ENCODE measurements at places on chromosomes 1 and 21.

DNA sequence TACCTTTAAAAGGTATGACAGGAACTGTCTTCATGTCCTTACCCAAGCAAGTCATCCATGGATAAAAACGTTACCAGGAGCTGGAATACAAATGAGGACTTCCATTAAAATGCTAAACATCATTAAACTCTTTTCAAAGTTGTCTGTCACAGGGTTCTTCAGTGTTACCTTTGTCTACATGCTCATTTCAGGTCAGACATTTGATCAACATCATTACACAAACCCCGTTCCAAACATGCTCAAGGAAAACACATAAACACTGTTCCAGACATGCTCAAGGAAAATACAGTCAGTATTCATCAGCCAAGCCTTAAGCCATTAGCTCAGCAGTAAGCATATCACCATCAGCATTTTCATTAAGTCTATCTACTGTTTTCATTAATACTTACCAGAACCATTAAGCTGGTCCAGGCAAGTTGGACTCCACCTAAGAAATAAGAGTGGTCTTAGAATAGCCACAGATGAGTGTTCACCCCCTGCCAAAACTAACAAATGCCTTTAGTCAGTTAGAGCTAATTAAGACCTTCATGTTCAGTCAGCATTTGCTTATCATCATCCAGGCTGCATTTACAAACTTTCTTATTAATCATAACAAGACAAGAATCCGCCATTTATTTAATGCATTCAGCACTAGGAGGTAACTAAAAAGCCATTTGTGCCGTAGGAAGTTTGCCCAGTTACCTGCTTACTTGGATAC lies 2.2 kb downstream of the GAS5 start:
- DNase-seq = no peak

- no peak for DNase-seq
Measured at GRCh38 chr1:194809215-194809614, 1622.8 kb upstream of the B3GALT2 start.

DNA sequence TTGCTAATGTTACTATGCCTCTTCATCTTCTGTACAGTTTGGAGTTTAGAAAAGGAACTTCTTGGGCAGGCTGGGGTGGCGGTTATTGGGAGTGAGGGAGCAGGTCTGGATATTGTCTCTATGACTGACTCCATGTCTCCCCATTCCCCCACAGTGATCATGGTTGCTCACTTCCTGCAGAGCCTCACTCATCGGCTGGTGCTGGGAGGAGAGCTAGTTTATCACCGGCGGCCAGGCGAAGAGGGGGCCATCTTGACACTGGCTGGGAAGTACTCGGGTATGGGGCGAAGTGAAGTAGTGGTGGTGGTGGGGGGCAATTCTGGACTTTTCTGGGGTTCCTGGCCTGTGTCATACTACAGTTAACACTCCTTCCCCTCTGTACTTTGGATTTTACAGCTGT lies 2.2 kb downstream of the TOMM40L start:
- DNase-seq = no peak

- DNase-seq = no peak
Measured at GRCh38 chr21:43805275-43805800, 16.0 kb downstream of the RRP1 start.

DNA sequence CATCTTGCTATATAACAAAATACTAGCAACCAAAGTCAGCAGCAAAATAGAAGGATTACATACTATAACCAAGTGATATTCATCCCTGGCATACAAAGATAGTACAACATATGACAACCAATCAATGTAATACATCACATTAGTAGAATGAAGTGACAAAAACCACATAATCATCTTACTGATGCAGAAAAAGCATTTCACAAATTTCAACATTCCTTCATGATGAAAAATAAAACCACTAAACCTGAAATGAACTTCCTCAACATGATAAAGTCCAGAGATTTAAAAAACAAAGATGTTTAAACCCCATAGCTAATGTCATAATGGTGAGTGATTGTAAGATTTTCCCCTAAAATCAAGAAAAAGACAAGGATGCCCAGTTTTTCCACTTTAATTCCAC lies 18.6 kb downstream of the RO60 start:
- no peak for DNase-seq

DNA sequence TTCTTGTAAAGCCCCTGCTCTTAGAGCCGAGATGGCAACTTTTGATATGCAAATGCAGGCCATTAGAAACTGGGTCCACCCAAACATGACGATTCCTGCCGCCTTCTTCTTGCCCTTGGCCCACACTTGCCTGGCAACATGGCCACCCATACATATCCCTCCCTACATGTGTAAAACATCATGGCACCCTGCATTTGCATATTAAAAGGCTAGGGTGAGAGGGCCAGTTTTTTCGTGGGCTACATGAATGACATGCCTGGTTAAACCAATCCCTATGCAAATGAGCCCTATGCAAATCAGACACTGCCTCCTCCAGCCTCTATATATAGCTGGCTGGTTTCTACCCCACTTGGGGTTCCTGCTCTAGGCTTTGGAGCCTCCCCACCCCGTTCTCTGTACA lies 18.8 kb downstream of the PLA2G2A start:
- no peak for DNase-seq

- DNase-seq = no peak
Measured at GRCh38 chr1:204343802-204344201, 15.9 kb downstream of the PLEKHA6 start.

- DNase-seq = no peak
Measured at GRCh38 chr21:31900121-31900895, 27.5 kb downstream of the HUNK start.

GRCh38 chr1:13774121-13774520 lies 74.1 kb downstream of the PRDM2 start:
- no peak for DNase-seq

DNA sequence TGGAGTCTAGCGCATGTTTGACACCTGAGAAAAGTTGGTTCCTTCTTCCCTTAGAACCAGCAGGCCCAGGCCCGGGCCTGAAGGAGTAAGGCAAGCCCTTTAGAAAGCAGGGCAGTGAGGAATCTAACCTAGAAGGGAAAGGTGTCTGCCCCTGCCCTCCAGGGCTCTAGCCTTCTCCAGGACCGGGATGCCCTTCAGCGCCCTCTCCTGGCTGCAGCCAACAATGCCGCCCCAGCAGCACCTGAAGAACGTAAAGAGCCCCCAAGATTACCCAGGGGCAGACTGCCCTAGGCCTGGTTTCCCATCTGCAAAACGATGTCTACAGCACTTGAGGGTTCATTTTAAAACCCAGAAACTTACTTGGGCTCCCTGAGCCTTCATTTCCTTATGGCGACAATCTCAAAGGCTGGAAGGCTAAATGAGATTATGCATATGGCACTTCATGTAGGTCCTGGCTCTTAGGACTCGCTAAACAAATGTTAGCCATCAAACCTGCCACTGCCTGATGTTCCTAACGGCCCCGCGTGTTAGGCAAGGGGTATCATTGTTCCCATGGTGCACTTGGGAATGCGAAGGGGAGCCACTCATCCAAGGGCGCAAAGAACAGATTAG lies 106.7 kb upstream of the KLHDC7A start:
- DNase-seq = no peak

DNA sequence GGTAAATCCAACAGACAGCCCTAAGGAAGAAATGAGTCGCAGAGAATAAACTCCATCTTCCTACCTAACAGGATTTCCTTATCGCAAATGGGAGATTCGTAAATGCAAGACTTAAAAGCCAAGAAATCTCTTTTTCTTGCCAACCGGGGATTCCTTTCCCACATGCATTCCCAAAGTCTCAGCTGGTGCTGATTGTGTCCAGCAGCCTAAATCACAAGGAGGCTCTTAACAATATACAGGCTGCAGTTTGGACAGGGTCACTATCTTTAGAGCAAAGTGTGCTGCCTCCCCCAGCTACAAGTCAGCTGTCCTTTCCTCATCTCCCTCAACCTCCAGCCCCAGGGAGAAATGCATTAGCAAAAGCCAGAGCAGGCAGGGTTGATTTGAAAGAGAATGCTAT lies 189.8 kb upstream of the PLXNA2 start:
- no peak for DNase-seq

Measured in GM03348 (cell line).